ENCODE measurements at places on chromosomes 7 and 10. TPM values are rescaled to one million over a fixed set of nuclear protein-coding genes. Genes with fewer than 3 reads are reported as not detected.

GIMAP7 gene
- total RNA-seq = 42.4 TPM

LYZL1 gene
- not detected for total RNA-seq

LLCFC1 gene
- not detected for total RNA-seq

TPK1 gene
- total RNA-seq = 9.3 TPM

GRCh38 chr7:130162196-130162595, 43.0 kb downstream of the TMEM209 start:
- no peak for DNase-seq

- DNase-seq = no peak
Observed at GRCh38 chr7:51265066-51265907, 51.3 kb downstream of the COBL start.

- no peak for DNase-seq
Observed at GRCh38 chr7:30734497-30734896, 17.4 kb upstream of the INMT start.

GRCh38 chr10:105187243-105187642, 546.2 kb downstream of the SORCS3 start:
- no peak for DNase-seq

DNA sequence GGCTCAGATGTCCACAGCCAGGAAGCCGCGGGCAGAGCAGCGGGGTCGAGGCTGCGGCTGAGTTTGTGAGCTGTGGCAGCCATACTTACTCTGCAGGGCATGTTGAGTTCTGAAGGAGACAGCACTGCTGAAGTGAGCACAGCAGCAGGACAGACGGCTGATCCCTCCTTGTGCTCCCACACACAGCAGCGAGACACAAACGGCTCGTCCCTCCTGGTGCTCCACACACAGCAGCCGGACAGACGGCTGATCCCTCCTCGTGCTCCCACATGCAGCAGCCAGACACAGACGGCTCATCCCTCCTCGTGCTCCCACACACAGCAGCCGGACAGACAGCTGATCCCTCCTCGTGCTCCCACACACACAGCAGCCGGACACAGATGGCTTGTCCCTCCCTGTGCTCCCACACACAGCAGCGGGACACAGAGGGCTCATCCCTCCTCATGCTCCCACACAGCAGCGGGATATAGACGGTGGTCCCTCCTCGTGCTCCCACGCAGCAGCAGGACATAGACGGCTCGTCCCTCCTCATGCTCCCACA, 305.1 kb downstream of the PTPRN2 start:
- no peak for DNase-seq

- no peak for DNase-seq
Observed at GRCh38 chr7:15341817-15342216, 220.0 kb downstream of the AGMO start.
